ENCODE measurements at places on chromosomes 16 and 17.

GRCh38 chr16:67764158-67764667 lies 42.1 kb downstream of the RANBP10 start:
- DNase-seq = no peak

GRCh38 chr16:5505091-5505887 lies 407.7 kb upstream of the EEF2KMT start:
- DNase-seq = no peak

DNA sequence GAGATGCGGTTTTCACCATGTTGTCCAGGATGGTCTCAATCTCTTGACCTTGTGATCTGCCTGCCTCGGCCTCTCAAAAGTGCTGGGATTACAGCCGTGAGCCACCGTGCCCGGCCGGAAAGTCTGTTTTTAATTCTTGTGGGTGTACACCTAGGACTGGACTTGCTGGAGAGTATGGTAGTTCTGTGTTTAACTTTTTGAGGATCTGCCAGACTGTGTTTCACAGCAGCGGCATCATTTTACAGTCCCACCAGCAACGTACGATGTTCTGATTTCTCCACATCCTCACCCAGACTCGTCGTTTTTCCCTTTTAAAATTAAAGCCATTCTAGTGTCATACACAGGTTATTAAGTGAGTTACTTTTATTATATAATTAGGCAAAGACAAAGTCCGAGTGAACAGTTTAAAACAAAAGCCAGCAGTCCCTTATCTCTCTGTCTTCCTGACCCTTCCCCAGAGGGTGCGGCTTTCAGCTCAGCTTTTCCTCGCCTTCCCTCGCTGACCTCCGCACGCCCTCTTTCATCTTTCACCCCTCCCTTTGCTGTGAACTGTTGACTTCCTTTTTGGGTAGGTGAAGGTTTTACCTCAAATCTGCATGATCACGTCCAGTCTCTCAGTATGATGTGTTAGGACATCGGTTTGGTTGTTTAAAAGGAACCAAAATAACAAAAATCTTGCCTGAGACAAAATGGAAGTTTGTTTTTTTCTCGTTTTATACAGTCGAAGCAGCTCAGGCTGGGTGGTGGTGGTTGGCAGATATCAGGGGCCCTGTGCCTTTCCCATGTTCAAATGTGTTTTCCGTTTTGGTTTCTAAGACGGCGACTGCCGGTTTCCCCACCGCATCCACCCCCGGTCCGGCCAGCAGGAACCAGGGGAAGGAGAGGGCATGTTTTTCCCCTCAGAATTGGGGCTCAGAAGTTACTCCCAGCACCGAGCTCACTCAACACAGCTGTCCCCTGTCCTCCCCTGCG lies 18.0 kb downstream of the FAM234A start:
- DNase-seq = no peak

GRCh38 chr17:57211543-57211942 lies 44.8 kb upstream of the MSI2 start:
- DNase-seq = no peak

DNA sequence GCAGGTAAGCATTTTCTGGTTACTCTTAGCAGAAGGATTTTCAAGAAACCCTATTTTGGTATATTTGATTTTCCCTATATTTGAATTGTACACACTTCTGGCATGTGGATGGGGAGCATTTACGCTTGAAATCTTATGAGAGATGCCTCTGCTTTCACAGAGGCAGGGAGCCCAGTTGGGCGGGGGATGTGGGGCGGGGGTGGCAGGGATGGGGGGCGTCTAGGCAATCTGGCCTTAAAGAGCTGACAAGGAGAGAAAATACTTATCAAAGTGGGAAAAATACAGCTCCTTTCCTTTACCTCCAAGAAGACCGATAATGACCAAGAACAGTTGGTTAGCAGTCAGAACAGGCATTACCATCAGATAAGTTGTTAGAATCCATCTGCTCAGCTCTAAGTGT lies 79.1 kb upstream of the NUDT7 start:
- DNase-seq = no peak

- DNase-seq = no peak
Measured at GRCh38 chr17:14331225-14331981, 30.5 kb downstream of the HS3ST3B1 start.

DNA sequence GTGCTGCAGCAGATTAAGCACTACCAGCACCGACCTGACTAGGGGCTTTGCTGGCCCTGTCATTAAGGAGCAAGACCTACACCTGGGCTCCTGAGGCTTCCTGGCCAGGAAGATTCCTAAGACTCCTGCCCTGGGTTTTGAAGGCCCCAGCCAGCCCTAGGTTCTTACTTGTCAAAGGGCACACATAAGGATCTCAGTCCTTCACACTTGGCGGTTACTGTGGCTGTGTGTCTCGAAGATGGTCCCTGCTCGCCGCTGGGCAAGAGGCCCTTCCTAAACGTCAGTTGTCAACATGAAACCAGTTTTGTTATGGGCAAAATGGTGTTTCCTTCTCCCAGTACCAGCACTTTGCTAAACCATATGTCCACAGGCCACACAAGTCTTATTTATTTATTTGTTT lies 470.6 kb downstream of the TOX3 start:
- DNase-seq = no peak

DNA sequence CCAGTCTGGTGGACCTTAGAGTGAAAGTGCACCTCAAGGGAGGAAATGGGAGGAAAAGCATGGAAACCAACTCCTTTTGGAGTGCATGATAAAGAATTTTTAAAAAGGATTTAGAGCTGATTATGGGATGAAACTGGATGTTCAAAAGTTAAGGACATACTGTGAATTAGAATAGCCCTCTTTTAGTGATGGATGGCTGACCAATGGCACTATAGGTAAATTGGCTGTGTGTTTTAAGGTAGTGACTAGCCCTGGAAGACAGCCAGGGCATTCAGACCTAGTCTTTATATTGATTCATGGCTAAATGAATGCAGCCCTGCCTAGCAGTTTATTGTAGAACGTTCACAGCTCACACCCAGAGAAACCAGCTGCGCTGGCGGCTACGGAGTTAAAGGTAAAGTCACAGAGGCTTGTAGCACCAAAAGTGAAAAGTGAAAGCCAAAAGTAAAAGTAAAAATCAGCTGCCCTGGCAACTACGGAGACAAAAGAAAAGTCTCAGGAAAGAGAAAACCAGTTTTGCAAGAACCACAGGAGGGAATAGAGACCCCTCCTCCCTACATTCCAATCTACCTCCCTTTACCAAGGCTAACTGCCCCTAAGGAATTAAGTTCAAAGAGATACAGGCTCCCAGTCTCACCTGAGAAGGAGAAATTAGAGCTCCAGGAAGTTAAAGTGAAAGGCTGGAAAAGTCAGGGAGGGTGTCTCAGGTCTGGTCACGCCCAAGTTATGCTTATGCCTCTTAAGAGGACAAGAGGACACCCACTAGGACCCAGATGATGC lies 21.8 kb downstream of the ACSM1 start:
- DNase-seq = peak; percentile 36

GRCh38 chr17:50312308-50312707 lies 33.6 kb upstream of the XYLT2 start:
- DNase-seq = no peak

GRCh38 chr16:28602529-28602928 lies 5.7 kb upstream of the SULT1A2 start:
- no peak for DNase-seq

DNA sequence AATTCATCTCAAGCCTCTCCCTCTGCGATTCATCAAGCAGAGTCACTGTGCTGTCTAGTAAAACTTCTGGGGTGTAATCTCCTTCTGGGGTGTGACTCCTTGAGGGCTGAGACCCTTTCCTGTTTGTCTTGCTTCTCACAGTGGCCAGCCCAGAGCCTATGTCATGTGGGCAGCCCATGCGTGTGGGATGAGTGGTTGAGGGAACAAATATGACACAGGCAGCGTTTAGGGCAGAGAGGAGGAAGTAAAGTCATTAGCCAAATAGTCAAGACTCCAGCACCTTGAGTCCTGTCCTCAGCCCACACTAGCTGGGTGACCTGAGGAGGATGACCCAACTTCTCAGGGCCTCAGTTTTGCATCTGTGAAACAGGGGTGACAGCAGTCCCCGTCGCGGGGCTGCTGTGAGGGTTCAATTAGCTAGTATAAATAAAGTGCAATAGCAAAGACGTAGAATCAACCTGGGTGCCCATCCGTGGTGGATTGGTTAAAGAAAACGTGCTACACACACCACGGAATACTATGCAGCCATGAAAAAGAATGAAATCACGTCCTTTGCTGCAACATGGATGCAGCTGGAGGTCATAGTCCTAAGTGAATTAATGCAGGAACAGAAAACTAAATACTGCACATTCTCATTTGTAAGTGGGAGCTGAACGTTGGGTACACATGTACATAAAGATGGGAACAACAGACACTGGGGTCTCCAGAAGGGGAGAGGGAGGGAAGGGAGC lies 4.5 kb upstream of the ITGAX start:
- DNase-seq = no peak

DNA sequence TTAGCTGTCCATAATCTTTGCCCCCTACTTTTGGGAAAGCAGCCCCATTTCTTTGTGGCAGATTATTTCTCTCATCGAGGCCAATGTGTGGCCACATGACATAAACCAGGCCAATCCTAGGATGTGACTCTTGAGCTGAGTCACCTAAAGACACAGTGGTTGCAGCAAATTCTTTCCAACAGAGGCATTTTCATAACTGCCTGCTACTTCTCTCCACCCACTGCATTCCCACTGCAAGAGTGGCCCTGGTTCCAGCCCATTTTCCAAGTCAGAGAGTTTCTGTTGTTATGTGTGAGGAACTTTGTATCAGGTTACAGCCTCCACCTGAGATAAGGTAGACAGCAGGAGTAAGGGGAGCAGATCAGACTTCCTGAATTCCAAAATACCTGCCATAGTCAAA lies 195.2 kb downstream of the RGS9 start:
- DNase-seq = no peak
